LNCaP clone FGC (cell line): ENCODE measurements at places on chromosomes 6 and 20.

DNA sequence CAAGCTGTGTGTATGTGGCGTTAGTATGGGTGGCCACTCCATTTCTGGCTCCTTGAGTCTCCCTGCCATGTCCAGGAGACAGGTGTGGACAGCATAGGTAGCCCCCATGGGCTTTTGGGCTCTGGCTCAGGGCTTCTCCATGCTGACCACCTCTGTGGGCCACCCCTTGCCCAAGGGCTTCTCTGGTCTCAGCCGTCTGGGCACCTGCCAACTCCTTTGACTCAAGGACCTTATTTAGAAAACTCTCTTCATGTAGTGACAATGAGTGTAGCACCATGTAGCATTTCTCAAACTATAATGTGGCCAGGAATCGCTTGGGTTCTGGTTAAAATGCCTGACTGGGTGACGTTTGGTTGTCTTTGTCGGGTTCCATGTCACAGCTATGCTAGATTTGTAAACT lies 5.1 kb upstream of the GTSF1L start:
- no peak for DNase-seq

DNA sequence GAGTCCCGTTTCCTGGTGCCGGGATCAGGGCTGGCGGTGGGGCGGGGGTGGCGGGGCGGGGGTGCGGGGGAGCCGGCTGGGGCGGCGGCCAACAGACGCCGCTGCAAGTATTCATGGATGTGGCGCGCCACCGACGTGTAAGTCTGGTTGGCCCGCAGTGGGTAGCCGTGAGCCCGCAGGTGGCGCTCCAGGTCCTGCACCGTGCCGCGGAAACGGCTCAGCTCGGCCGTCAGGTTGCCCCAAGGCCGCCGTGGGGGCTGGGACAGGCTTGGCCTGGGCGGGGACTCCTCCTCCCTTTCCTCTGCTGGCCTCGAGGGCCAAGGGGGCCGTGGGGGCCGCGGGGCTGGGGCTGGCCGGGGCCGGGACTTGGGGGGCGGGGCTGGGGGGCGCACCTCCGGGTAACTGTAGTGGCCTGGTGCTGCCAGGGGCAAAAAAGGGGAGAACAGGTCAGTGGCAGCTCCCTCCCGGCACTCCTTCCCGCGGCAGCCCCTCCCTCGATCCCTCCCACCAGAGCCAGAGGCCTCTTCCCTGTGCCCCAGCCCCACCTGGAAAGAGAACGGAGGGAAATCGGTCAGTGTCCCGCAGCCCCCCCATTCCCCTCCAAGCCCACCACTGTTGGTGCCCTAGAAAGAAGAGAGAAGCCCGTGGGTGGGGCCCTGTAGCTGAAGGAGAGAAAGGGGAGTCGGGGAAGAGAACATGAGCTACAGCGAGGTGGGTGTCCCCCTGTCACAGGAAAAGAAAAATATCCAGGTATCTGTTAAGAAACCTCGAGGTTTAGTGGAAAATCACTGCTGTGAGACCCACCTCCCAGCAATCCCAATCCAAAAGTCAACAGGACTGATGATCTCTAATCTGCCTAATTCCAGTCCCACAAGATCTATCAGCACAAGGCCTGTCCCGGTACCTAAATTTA lies 21.3 kb downstream of the TNXB start:
- DNase-seq, result peak; percentile 50

DNA sequence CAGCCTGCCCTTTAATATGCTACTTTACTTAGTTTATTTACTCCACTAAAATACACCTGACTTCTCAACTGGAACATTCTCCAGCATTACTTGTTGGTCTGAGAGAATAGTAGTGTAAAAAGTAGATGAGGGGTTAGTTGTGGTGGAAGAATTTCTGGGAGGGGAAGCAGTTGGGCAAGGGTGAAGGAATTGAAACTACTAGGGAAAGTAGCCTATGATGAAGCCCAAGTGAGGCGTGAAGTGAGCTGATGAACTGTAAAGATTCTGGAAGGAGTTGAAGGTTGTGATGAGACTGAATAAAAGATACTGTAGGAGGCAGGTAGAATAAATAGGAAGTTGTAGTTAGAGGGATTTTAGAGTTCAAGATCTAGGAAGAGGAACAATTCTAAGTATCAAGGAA lies 72.5 kb downstream of the ITCH start:
- DNase-seq, result no peak

DNA sequence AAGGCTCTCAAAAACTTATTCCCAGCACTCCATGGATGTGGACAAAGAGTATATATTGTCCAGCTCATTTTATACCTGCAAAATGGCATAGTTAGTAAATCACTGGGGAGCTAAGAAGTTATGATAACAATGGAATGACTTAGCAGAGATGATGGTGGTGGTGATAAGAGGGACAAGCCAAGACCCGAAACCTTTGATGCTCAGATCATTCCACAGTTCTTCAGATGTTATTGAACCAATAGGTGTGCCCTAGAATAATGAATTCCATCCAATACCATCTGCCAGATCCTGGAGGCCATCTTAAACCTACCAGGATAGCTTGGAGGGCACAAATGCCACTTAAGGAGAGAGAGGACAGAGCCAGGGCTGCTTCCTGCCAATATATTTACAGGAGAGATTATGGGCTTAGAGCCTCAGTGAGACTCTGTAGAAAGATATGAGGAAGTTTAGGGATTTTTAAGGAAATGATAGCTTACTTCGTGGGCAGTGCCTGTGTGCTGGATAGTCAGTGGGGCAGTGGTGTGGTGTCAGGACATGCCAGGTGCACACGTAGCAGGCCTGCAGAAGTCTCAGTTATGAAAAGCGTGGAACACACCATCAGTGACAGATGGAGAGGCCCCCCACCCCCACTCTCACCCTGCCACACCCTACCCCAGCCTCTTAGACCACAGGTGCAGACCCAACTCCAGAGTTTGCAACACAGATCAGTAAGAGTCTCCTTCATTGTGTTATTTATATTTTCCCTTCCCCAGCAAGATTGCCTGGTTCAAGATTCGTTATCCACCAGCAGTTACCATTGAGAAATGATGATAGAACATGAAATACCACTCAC lies 209.7 kb upstream of the SUPT3H start:
- DNase-seq, result no peak

DNA sequence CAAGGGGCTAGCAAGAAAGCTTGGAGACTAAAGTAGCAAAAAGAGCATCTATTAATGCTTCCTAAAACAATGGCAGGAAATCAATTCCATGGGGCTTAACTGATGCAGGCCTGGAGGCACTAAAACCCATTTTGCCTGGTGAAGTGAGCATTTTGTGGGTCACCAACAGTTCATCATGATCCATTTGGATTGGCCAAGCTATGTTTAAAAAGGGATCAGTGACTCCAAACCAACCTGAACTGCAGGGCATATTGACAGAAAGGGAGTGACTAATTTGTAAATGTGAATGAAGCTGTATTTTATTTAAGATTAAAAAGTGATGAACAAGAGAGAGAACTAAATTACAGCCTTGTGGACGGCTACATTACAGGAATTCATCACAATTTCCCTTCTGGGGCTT lies 132.0 kb downstream of the PCSK2 start:
- no peak for DNase-seq

- DNase-seq, result no peak
These were observed 47.5 kb downstream of the DSTN start for GRCh38 chr20:17617212-17617867.

GRCh38 chr20:50056408-50056926 lies 56.5 kb downstream of the UBE2V1 start:
- no peak for DNase-seq

- DNase-seq, result peak; percentile 75
These were observed 68.5 kb downstream of the PLEKHG1 start for GRCh38 chr6:150667977-150668716.

- no peak for DNase-seq
These were observed 40.8 kb upstream of the ATXN1 start for GRCh38 chr6:16802071-16802470.
